RKO (cell line): ENCODE measurements at places on chromosomes 7 and 10.

GRCh38 chr10:60444494-60445064, 54.9 kb upstream of the ANK3 start:
- peak; percentile 32 for DNase-seq

- DNase-seq: no peak
Observed at GRCh38 chr7:151327659-151328058, 14.0 kb upstream of the NUB1 start.

GRCh38 chr10:95572131-95572820, 11.1 kb upstream of the SORBS1 start:
- DNase-seq: no peak

GRCh38 chr7:117323305-117323850, 520 bp upstream of the WNT2 start:
- no peak for DNase-seq

- no peak for DNase-seq
Observed at GRCh38 chr7:102300643-102301221, 14.1 kb downstream of the SH2B2 start.

DNA sequence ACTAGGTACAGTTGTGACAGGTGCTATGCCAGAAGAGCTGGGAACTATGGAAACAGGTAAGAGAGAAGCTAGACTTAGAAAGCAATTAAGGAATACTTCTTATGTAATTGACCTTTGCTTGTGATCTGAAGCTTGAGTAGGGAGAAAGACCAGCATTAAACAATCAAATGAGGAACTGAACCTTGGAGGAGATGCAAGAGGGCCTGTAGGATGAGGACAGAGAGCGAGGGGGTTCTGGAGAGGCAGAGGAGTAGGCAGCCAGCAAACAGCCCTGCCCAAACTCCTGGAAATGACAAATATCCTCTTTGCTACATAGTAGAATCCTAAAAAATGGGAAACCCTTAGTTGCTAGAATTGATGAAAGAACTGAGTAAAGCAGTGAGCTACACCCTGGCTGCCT, 41.6 kb upstream of the FAM204A start:
- DNase-seq: no peak

GRCh38 chr10:71063401-71063800, 149.0 kb upstream of the UNC5B start:
- DNase-seq: no peak

DNA sequence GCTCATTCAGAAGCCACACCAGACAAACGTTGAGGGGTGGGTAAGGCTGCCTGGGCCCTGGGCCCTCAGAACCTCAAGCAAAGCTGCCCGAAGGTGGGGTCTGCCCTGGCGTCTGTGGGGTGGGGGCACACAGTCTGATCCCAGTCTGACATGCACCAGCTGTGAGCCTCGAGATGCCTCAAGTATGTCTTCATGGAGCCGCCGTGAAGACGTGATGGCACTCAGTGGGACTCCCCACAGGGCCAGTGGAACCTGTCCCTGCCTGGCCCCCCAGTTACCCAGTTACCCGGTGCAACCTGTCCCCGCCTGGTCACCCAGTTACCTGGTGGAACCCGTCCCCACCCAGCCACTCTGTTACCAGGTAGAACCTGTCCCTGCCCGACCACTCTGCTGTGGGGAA, 351.2 kb downstream of the PTPRN2 start:
- DNase-seq: no peak

DNA sequence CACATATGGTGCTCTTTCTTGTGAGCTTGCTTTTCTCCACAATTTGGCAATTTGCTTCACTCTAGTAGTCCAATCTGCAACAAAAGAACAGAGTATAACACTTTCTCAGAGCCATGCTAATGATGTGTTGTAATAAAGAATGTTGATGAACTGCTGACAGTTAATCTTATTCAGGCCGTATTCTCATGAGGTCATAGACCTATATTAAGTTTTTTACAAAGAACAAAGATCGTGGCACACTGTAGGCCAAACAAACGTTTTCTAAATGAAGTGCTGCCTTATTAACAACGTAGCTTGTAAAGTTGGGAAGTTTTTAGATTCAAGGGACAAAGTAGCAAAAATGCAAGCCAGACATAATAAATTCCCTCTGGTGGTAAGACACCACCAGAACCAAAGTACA, 160.1 kb downstream of the GALNT11 start:
- no peak for DNase-seq

- DNase-seq: no peak
Observed at GRCh38 chr7:131000873-131001272, 266.9 kb upstream of the KLF14 start.
